Stimulated activated CD8-positive, alpha-beta memory T cell treated with anti-CD3 and anti-CD28 coated beads, Interleukin-2, amount 100 ng/mL, for 48 hours (primary cell): ENCODE measurements at places on chromosomes 4 and X.

GRCh38 chr4:6880691-6881090 is 28.9 kb upstream of the TBC1D14 start:
- no peak for DNase-seq

DNA sequence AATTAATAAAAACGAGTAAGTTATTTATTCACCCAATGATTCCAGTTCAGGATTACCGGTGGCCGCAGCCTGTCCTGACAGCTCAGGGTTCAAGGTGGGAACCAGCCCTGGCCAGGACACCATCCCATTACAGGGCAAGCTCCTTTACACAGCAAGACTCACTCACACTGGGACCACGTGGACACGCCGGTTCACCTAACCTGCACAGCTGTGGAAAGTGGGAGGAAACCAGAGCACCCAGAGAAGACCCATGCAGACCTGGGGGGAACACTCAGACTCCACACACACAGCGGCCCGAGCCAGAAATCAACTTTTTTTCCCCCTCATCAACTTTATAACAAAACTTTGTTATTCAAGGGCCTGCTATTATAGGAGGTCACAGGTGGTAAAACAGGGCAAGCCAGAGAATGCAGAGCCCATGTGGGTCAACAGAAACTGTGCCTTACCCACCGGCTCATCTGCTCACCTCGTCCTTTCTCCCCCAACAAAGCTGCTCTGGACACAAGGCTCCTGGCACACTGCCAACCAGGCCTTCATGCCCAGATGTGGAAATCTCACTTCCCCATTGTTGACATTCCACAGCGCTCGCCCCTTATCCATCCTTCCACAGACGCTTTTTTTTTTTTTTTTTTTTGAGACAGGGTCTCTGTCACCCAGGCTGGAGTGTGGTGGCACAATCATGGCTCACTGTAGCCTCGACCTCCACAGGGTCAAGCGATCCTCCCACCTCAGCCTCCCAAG is 8.0 kb upstream of the ODAPH start:
- no peak for DNase-seq

DNA sequence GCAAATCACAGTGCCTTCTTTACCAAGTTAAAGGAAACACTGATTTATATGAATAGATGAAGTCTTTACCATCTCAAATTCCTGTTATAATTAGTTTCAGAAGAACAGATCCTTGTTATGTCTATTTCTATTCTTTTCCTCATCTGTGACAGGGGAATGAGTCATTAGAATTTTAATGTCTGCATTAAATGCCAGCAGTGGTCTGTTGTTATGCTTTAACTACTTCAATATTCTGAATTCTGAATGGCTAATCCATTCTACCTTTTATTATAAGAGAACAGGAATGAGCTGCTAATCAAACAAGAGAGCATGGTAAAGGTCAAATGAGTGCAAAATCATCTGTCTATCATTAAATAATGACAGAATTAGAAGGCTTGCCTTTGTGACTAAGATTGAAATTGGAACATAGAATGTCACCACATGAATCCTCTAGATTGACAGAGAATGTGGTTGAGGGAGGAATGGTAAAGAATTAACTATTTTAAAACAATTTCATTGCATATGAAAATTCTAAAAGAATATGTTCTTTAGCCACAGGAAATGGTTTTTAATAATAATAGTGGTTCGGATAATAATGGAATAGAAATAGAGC is 935.5 kb downstream of the ADGRL3 start:
- DNase-seq = no peak

- DNase-seq = no peak
Observed at GRCh38 chrX:1484638-1485019, 31.9 kb upstream of the ASMTL start.
